ENCODE measurements at places on chromosomes 2 and 18.

DNA sequence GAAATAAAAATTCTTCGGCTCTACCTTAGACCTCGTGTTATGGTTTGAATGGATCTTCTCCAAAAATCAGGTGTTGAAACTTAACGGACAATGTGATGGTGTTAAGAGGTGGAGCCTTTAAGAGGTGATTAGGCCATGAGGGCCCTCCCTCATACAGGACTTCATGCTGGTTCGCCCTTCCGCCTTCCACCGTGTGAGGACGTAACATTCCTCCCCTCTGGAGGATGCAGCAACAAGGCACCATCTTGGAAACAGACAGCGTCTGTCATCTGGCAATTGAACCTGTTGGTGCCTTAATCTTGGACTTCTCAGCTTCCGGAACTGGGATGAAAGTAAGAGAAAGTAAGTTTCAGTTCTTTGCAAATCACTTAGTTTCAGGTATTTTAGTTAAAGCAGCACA is 126.3 kb upstream of the SPRED2 start:
- DNase-seq, result peak; percentile 25

DNA sequence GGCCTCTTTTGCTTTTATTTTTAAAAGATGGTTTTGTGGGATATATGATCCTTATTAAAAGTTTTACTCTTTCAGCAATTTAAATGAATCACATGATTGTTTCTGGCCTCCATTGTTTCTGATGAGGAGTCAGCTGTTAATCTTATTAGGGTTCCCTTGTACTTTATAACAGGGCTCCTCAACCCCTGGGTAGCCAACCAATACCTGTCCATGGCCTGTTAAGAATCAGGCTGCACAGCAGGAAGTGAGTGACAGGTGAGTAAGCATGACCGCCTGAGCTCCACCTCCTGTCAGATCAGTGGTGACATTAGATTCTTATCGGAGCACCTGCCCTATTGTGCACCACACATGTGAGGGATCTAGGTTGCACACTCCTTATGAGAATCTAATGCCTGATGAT is 45.1 kb upstream of the FAM98A start:
- DNase-seq, result no peak

- no peak for DNase-seq
Measured at GRCh38 chr2:43751476-43751990, 22.3 kb upstream of the DYNC2LI1 start.

- DNase-seq, result no peak
Measured at GRCh38 chr2:54879032-54879431, 155.6 kb downstream of the EML6 start.

GRCh38 chr2:112683550-112684414 is 37.0 kb upstream of the NT5DC4 start:
- no peak for DNase-seq

DNA sequence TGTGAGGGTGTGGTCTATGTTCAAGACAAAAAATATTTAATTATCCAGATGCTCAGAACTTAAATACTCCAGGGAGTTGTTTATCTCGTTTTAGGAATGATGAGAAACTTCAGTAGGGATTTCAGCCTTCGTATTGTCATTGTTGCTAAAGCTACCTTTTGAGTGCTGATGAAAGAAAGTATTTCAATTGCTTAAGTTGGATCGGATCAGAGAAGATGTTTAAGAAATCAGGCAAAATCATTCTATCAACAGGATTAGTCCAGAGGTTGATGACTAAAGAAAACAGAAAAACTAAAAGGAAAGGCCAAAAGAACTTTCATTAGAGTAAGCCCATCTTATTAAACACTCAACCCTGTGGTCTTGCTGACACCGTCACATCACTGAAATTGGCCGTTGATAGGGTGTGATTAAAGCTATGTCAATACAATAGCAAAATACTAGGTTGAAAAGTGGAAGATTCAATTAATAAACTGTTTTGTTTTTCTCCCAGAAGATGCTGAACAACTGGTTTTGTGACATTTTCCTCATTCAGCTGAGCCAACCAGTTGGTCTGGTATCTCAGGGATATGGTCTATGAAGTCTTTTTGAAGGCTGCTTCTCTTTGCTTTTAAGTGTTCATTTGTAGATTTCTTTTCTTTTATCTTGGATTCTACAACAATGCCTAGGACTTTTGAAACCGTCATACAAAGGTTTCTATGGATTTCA is 551.7 kb downstream of the SLC4A3 start:
- DNase-seq, result no peak

DNA sequence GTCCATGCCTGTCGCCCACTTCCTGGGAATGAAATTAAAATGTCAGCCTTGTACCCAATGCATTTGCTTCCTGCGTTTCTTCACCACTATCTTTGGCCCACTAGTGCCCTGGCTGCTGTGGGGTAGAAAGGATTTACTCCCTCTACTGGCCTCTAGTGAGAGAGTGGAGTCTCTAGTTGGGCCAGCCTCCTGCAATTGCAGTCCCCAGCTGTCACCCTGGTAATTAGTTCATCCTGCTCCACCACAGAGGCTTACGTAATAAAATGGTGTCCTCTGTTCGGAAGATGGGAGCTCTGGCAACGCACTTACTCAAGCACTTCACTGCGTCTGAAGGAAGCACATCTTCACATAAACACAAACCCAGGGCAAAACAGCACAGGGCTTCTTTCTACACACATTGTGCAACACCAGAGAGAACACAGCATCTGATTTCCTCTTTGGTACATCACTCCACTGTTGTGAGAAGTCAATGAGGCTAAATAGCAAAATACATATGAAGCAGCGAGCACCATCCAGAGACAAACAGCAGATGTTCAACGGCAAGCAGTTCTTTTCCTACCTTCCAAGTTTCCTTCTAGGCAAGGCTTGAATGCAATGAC is 274.6 kb downstream of the LRATD1 start:
- no peak for DNase-seq

GRCh38 chr18:63930773-63931354 is 18.2 kb upstream of the HMSD start:
- DNase-seq, result no peak

- no peak for DNase-seq
Measured at GRCh38 chr2:127672341-127673224, 2.7 kb downstream of the LIMS2 start.

DNA sequence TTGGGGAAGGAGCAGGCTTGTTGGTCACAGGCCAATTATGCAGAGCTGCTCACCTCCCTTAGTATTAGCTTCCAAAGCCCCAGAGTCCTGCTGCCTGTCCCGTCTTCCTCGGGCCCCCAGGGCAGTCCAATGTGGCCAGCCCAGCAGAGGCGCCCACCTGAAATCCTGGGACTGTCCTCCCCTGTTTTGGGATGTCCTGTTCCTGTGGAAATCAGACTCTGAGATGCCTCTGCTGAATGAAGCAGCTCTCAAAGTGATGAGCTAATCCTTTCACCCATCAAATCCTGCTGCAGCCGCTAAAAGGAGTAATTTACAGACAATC is 105.3 kb downstream of the CABLES1 start:
- no peak for DNase-seq

DNA sequence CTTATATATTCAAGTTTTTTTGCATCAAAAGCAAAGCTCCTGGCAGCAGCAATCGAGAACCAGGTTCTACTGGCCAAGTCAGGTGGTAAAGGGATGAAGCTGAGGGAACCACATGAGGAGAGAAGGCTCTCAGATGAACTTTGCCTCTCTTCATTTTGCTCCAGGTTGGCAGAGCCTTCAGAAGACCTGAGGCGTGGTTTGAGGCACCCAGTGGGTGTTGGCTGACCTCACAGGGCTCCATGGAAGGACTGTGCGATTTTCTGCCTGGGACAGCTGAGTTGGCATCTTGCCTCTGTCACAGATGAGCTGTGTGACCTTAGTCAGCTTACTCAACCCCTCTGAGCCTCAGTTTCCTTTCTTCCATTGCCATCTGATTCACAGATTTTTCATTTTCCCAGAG is 89.0 kb downstream of the INSIG2 start:
- DNase-seq, result no peak

- no peak for DNase-seq
Measured at GRCh38 chr2:217863883-217864282, 138.9 kb downstream of the TNS1 start.

DNA sequence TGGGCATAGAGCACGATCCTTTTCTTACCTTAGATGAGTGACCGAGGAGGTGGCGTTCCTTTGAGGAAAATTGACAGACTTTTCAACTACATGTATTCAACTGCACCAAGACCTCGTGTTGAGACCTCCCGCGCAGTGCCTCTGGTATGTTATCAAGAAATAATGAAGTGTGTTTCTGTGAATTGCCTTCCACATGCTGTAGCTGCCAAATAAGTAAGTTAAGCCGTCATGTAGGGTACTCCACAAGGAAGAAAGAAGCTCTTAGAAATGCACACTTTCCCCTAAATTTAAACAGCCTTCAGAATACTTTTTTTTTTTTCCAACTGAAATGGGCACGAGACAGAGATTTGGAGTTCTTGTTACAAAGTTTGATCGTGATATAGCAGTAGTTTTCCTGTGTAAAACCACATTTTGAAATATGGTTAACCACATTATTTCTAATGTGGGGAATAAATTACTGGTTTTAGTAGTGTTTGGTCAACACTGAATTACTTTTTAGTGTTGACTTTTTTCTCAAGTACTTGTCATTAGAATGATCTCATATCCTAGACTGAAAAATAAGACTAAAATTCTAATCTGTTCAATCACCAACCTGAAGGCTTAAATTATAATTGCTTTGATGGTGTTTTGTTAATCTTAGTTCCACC is 30.5 kb downstream of the PDK1 start:
- no peak for DNase-seq

DNA sequence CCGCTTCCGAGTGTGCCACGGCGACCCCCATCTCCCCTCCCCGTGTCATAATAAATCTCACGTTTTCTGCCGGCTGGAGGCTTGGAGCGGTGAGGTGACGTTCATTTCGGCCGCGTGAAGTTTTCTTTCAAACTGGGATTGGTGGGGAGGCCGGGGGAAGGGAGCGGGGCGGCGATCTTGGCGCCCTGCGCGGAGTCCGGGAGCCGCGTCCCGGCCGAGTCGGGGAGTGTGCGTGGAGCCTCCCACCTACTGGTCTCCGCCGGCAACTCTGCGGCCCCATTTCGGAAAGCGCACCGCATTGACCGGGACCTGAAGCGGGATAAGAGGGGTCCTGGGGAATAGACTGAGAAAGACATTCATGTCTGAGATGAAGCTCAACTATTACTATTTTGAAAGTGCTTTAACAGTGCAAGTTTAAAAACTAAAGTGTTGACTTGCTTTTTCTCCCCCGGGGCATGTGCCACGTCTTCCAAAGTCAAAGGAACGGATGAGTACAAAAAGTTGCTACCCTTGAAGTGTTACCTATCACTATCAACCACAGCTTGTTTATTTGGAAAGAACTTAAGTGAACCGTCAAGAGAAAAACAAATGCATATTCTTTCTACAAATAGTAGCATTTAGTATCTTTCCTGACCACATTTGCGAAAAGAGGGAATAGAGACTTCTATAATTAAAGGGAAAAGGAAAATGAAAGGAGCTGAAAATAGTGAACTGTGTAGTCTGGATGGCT is 818 bp upstream of the IKZF2 start:
- DNase-seq, result peak; percentile 56

DNA sequence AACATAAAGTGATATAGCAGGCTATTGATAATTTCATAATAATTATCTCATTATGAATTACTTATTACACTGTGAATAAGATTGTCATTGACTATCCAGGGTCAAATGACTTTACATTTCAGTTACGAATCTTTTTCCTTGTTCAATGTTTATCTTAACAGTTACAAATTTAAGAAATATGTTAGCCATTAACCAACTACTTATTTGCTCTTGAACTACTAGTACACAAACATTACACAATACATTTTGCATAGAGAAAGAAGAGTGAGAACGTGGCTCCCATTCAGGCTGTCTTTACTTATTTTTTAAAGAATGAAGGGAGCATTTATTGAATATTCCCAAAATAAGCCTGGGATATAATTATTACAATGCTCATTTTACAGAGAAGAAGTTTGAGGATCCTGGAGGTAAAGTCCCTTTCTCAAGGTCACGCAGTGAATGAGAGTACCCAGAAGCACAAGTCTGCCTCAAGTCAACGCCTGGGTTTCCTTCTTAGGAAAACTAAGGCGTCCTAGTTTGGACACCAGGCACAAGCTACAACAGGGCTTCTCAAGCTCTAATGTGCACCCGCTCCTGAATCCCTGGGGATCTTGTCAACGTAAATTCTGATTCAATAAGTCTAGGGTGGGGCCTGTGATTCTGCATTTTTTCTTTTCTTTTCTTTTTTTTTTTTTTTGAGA is 164.2 kb downstream of the FIGN start:
- no peak for DNase-seq

GRCh38 chr2:22209545-22209944 is 1085.8 kb downstream of the TDRD15 start:
- no peak for DNase-seq

GRCh38 chr18:23567671-23568070 is 18.6 kb downstream of the NPC1 start:
- DNase-seq, result no peak

DNA sequence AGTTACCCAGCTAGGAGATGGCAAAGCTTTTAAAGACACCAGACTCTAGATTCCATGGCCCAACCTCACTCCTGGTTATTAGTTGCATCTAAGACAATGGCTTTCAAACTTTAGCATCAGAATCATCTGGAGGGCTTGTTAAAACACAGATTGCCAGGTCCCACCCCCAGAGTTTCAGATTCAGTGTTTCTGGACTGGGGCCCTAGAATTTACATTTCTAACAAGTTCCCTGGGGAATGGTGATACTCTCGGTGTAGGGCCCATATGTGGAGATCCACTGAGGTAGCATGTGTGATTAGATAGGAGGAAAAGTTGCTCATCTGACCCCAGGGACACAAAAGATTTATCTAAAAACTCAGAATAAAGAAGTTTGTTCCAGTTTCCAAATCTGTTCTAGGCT is 14.5 kb upstream of the TTR start:
- no peak for DNase-seq

DNA sequence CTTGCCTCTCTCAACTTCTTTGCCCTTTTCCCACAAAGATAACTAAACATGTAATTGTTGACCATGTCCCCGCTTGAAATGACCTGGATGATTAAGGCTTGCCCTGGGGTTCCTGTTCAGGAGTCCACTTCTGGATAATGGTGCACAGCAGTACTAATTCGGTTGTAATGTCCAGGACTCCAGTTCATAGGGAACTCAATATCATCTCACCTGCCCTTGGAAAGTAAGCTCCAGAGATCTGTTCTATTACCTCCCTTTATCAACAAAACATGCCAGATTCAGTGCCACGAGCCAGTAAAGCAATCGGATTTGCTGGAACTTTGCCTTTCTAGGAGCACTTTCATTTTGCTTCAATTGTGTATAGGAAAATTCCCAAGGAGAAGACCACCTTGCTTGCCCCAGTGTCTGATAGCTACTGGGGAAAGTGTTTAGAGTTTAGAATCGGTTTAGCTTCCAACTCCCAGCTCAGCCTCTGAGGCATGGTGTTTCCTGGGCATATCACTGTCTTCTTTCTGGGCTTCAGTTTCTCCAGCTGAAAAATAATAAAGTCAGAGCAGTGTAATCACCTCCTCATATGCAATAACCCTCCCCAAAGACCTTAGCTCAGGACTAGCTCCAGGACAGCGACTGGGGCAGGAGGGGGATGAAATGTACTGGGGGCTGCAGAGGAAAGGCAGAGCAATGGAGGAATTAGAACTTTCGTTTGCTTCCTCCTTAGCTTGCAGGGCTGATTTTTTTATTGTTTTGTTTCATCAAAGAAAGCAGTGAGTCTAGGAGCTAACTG is 162.6 kb upstream of the CYRIA start:
- no peak for DNase-seq

Measured in WTC11 (cell line).